RCC 7860 (cell line): ENCODE measurements at places on chromosomes 3 and 15.
A peak's percentile ranks its signal among the peaks of the same experiment; 100 is the strongest.

- no peak for DNase-seq
Observed at GRCh38 chr3:181901626-181902025, 189.9 kb downstream of the SOX2 start.

- DNase-seq = no peak
Observed at GRCh38 chr3:39095778-39096177, 11.6 kb downstream of the GORASP1 start.

GRCh38 chr3:9690451-9691450 is 12.9 kb upstream of the CPNE9 start:
- no peak for DNase-seq

DNA sequence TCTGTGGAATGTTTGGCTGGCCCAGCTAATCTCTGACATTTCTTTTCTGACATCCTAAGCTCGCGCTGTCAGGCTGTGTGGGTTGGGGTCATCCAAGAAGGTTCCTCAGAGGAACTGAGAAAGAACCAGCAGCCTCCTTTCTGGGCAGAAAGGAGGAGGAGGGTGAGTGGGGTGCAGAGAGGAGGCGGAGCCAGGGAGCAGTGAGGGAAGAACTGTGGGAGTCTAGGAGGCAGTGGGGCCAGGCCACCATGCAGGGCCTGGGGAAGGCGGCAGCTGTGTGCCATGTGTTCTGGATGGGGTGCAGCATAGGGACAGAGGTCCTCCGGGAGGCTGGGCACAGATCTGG is 5.3 kb downstream of the SEMA7A start:
- no peak for DNase-seq

DNA sequence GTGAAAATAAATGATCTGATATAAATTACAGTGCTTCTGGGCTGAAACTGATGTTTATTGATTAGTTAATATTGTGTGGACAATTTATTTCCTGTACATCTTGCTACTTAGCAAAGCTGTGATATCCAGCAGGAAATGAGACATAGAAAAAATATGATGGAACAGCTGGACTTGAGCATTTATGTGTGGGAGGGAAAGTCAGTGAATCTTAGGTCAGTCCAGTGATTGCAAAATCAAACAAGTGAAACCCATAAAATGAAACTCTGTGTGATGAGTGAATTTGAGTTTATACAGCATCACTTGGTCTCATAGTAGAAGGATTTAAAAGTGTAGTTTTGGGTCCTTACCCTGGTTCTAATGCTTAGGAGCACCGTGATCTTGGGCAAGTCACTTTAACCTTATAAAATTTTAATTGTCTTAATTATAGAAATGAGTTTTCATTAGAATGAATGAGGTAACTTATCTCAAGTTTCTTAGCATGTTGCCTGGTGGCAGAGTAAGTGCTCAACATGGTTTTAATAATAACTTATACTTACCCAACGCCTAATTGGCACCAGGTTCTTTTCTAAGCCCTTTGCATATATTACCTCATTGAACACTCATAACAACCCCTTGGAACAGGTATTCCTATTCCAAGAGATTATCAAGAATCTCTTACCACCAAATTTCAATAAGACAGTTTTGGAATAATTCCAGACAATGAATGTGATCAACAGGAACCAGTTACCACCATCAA is 194.6 kb downstream of the ADAMTSL3 start:
- DNase-seq = peak; percentile 78

- DNase-seq = no peak
Observed at GRCh38 chr3:71078199-71078598, 505.3 kb downstream of the FOXP1 start.

DNA sequence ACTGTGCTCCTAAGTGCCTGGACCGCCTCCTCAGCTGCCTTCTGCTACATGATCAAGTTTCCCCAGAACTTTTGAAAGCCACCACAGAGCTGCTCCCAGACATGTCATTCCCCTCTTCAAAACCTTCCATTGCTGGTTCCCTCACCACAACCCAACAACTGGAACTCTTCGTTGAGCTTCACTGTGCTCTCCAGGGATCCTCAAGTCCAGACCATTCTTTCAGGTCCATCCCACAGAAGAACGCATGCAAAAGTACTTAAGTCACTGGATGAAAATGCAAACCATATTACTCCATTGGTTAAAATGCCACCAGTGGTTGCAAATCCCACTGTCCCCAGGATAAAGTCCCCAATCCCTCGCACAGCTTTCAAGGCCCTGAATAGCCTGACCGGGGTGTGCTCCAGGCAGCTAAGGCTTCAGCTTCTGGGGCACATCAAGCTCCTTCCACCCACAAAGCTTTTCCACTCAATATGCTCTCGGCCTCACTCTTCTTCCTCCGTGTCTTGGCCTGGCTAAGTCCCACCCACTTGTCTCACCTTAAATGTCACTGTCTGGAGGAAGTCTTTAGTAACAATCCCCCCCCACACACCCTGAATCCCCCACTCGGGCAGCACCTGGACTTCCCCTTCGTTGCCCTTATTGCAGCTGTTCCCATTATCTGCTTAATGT is 84.8 kb downstream of the XXYLT1 start:
- no peak for DNase-seq

- DNase-seq = no peak
Observed at GRCh38 chr3:23767546-23767945, 38.2 kb upstream of the UBE2E1 start.

DNA sequence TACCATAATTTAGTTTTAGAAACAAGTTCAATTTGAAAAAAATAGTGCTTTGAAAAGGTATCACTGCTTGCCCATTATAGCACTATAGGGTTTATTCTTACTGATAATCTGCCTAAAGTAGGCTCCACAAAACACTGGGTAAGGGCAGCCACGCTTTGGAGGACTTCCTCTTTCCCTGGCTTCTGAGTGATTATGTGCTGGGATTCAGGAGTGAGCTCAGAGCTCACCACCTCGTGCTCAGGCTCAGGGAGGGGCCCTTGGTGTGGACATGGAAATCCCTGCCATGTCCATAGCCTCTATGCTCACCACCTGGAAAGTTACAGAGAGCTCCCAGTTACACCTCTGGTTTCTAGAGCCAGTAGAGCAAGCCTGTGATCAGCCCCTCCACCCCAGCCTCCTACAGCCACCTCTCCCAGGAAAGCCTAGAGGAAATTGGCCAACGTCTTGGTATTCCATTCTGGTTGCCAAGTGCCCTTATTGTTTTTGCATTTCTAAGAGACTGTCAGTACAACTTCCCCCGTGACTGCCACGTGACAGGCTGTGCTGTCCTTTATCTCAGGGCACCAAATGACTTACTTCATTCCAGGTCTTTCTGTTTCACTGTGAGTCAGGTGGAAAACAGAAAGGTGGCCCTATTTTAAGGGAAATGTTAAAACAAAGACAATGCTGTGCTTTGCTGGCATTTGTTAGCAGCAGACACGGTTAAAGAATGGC is 316.0 kb downstream of the RORA start:
- DNase-seq = no peak

DNA sequence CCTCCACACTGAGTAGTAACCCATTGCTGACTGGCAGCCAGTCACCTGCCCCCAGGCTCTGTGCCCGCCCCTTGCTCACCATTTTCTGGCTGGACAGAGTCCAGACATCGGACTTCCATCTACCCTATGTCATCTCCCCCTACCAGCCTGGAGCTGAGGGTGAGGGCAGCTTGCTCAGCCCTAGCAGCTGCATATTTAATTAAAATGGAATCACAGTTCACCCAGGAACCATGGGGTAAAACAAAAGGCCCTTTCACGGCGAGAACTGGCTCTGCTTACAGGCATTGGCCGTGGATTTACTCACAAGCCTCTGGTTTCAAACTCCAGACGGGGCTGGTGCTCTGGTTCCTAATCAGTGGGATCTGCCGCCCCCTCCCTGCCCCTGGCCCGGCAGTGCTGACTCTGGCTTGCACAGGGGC is 94.9 kb upstream of the ATP2B2 start:
- no peak for DNase-seq

GRCh38 chr3:100032243-100032642 is 82.1 kb downstream of the FILIP1L start:
- DNase-seq = peak; percentile 78

- DNase-seq = no peak
Observed at GRCh38 chr3:72043204-72044133, 258.5 kb upstream of the PROK2 start.

DNA sequence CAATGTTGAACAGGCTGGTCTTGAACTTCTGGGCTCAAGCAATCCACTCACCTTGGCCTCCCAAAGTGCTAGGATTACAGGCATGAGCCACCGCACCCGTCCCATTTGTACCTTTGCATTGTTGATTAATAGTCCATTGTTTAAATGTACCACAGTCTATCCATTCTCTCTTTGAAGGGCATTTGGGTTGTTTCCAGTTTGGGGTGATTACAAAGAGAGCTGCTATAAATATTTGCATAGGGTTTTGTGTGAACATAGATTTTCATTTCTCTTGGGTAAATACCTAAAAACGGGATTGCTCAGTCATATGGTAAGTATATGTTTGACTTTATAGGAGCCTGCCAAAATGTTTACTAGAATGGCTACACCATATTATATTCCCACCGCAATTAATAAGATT is 13.7 kb upstream of the PTPRG start:
- DNase-seq = no peak

- no peak for DNase-seq
Observed at GRCh38 chr3:5226783-5227182, 39.3 kb downstream of the EDEM1 start.

- DNase-seq = no peak
Observed at GRCh38 chr3:55630921-55631299, 143.8 kb upstream of the WNT5A start.

DNA sequence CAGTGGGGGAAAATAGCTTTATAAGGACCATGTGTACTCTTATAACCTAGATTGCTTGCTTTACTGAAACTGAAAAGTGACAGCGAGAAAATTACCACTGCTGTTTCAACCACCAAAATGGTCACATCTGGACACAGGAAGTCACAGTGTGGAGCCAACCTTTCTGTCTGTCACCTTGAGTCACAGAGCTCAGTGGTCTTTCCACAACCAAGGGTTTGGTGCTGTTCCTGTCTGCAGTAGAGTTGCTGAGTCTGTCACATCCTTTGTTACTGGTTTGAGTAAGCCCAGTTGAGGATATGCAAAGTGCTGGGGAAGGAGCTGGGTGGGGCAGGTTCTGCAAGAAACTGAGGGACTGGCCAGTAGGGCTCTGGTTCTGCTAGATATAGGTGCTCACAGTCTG is 139.1 kb upstream of the EIF1B start:
- DNase-seq = no peak

GRCh38 chr3:156751461-156752025 is 74.6 kb upstream of the LEKR1 start:
- DNase-seq = no peak

GRCh38 chr3:39154280-39155021 is 1.1 kb upstream of the CSRNP1 start:
- peak; percentile 62 for DNase-seq

- peak; percentile 18 for DNase-seq
Observed at GRCh38 chr3:159779883-159780282, 208.8 kb upstream of the IL12A start.

GRCh38 chr3:46367811-46368210 is 2.9 kb upstream of the CCR5 start:
- no peak for DNase-seq

GRCh38 chr3:168472783-168473182 is 377.1 kb upstream of the GOLIM4 start:
- DNase-seq = no peak

DNA sequence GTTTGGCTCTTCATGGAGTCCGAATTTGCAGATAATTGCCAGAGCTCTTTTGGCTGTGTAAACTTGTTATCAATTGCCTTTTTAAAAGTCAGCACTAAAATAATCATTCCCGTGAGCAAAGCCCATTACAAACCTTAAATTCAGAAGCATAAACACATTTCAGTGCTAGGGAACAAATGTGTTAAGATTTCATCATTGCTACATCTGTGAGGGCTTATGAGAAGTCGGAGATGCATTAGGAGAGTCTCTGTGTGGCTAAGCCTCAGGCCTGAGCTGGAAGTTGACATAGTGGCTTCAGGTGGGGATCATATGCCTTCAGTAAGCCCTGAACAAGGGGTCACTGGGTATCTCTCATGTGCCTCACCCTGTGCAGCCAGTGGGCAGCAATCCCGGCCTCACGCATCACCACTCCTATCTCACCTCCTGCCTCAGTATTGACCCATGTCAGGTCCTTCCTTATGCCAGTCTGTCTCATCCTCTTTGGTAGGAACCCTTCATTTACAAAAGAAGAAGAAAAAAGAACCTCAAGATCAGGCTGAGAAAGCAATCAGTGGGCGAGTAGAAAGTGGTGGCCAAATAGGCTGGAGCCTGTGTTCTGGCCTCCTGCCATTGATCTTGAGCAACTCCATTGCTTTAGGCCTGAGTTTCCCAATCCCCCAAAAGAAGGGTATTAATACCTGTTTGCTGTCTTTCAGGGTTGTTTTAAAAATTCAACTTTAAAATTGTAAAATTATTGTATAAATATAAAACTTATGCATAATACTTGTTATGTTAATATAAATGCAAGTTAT is 233.5 kb downstream of the IL20RB start:
- no peak for DNase-seq

DNA sequence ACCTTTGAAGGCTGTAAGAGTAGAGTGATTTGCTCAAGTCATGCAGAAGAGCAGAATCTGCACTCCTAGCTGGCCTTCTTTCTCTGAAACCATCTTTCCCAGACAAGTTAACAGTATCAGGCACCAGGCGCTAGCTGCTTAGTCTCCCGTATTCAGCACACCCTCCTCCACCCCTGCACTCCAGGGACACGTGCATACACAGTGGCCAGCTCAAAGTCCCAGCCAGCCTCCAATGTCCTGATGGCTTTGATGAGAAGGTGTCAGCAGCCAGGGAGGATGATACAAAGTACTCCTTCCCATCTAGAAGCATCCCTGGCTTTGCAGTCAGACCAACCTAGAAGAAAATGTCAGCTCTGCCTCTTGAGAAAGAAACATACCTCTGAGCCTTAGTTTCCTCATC is 177.8 kb downstream of the ADAMTS17 start:
- DNase-seq = no peak

DNA sequence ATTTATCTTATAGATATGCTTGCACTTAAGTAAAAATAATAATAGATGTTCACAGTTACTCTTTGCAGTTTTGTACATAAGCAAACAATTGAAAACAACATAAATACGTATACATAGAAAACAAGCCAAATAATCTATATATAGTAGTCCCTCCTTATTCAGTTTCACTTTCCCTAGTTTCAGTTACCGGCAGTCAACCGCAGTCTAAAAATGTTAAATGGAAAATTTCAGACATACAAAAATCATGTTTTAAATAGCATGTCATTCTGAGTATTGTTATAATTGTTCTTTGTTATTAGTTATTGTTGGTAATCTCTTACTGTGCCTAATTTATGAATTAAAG is 262.0 kb downstream of the CGGBP1 start:
- no peak for DNase-seq

DNA sequence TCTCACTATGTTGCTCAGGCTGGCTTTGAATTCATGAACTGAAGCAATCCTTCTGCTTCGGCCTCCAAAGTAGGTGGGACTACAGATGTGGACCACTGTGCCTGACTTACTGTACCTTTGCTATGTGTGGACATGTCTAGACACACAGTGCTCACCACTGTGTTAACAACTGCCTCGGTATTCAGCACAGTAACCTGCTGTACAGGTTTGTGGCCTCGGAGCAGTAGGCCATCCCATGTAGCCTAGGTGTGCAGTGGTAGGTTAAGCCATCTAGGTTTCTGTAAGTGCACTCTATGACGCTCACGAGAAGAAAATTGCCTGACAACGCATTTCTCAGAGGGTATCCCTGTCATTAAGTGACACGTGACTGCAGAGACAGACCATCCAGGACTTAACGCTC is 70.3 kb downstream of the TAMM41 start:
- DNase-seq = no peak
